Muscle of arm (tissue), 14 donors: ENCODE measurements at places on chromosomes 5 and 9. TPM values are rescaled to one million over a fixed set of nuclear protein-coding genes. Genes with fewer than 3 reads are reported as not detected.

Gene CCL27
- polyA plus RNA-seq = not detected

Gene SECISBP2
- polyA plus RNA-seq = 49.6 TPM

Gene SH2D3C
- polyA plus RNA-seq = 29.9 TPM

Gene STC2
- polyA plus RNA-seq = 8.1 TPM
